HCT116 (cell line): ENCODE measurements at places on chromosomes 2 and 18.

GRCh38 chr2:161414042-161415033 lies 1.8 kb upstream of the TBR1 start:
- DNase-seq = no peak

GRCh38 chr2:55138014-55138881 lies 88.0 kb upstream of the RTN4 start:
- DNase-seq = no peak

DNA sequence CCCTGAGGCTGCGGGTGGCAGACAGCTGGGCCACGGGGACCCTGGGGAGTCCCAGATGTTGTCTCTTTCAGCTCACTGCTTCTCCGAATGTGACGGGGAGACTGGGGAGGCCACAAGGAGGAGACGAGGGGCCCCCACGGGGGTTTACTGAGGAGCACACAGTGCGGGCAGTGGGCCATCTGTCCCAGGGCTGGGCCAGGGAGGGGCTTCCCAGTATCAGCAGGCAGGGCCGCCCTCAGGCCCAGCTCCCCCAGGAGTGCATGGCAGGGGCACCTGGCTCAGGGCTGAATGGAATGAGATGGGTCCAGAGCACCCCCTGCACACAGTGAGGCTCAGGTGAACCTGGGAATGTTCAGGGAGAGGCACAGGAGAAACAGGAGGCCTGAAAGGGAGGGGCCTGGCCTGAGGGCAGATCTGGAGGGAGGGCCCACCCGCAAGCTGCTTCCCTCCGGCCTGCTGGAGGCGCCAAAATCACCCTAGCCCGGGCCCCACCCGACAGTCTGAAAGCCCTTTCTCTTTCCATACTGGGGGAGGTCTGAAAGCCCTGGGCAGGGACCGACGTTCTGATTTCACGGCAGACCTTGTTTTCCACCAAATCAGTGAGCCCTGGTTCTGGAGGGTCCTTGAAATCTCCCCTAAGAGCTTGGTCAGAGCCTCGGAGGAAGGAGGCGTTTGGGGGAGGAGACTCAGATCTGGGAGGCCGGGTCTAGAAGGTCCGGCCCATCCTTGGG lies 35.5 kb upstream of the PTMA start:
- peak; percentile 79 for DNase-seq

DNA sequence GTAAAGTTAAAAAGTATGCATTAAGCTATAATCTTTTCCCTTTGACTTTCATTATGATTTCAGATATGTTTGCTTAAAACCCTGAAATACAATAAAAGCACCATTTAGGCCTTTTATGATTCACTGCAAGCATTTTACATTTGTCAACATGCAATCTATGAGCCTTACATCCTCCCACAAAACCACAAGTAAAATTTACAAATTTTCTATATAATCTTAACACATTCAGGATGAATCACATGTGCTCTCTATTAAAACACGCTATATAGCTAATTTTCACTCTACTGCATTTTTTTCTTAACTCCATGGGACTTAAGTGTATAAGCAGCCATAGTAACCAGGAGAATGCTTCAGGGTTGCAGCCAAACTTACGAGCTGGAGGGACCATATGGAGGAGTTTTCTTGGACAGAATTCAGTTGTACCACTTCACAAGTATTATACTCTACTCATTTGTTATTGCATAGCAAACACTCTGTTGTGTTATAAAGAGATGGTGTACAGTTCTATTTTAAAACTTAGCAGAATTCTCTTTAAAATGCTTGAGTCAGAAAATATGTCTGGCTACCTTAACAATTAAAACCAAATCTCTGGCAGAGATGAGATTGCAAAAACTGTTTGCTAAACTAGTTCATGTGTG lies 293.2 kb downstream of the ALK start:
- DNase-seq = no peak

- no peak for DNase-seq
These were observed 16.1 kb upstream of the PUM2 start for GRCh38 chr2:20366672-20367116.

- DNase-seq = no peak
These were observed 1.0 kb downstream of the PSTPIP2 start for GRCh38 chr18:46070815-46071652.

DNA sequence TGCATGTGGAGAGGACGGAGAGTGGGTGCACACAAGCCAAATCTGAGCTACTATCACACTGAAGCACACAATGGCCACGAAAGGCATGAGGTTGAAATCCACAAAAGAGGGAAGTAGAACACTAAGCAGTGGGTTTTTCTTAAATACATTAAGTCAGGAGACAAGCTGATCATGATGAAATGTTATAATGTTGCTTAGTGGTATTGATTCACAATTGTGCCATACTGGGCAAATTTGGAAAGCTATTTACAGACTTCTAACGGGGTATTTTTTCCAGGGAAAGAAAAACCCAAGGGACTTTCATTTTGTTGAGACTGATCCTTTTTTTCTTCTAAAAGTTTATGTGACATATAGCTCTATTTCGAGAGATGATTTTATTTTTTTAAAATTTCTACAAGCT lies 100.8 kb upstream of the CNGA3 start:
- no peak for DNase-seq

DNA sequence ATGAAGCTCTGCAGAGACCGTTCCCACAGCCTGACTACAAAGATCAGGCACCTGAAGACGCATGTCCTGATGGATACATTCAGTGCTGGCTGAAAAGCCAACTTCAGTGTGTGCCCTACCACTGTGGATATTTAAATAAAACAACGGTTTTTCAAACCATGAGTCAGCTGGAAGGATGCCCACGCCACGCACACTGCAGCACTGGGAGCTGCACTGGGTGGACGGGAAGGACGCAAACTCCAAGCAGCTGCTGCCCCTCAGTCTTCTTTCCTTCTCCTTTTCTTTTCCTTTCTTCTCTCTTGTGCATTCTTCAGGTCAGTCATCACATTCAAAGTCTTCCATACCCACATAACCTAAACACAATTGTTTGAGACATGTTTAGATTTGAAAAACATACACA lies 7.9 kb downstream of the TMEM18 start:
- no peak for DNase-seq

DNA sequence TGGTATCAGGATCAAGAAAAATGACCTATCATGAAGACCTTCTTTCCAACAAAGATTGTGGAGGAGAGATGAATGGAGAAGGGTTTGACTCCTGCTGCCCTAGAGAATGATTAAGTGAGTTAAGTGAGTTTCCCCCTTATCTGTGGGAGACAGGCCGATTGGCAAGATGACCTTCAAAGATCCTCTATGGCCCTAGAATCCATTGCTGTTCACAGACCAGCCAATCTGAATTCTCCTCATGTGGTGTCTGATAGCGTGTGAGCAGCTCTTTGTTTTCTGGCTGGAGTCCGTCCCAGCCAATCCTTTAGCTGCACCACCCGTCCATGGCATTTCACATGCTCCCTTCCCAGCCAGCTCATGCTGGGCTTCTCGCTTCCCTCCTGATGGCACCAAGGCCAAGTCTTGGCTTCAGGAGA lies 79.4 kb downstream of the MARCHF4 start:
- DNase-seq = no peak

DNA sequence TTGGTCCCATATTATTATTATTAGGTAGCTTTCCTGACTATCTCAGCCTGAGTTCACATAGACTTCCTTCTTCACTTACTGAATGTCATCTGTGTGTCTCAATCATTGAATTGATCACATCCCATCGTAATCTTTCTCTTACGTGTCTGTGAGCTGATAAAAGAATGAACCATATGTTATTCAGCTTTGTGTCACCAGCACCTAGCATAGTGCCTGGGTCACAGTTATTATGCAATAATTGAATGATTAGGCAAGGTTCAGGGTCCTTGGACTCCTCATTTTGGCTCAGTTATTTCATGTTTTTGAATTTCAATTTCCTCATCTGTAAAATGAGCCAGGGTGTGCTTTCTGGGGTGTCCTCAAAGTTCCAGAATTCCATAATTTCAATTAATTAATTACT lies 107.2 kb downstream of the ZEB2 start:
- no peak for DNase-seq

DNA sequence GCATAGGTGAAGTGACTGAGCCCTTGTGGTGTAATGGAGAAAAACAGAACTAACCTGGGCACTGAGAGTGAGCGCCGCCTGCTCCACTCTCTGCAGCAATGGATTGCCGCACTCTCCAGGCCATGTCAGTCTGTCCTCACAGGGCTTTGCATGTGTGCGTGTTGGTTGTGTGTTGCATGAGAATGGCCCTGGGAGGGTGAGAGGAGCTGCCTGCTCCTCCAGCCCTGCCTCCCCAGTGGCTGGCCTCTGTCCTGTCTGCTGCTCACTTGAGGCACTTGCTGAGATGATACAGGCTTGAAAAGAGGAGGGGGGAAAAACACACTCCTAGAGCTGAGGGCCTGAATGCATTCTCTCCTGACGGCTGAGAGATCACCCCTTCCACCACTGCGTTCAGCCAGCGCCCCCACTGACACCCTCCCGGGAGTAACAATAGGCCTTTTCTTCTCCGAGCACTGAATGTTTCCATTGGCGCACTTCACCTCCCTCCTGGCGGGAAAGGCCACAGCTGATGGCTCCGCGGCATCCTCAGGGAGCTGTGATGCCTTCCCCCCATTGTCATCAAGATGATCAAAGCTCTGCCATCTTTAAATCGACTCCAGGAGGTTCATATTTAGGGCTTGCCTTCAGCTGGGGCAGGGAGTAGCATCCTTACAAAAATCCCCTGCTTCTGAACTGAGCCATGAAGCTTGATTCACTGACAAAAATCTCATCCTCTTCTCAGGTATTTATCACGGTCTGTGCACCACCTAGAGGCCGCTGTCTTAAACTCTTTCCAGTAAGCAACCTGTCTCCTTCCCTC lies 49.9 kb upstream of the DAPL1 start:
- peak; percentile 35 for DNase-seq

- no peak for DNase-seq
These were observed 59.1 kb upstream of the PELI1 start for GRCh38 chr2:64203131-64203857.

DNA sequence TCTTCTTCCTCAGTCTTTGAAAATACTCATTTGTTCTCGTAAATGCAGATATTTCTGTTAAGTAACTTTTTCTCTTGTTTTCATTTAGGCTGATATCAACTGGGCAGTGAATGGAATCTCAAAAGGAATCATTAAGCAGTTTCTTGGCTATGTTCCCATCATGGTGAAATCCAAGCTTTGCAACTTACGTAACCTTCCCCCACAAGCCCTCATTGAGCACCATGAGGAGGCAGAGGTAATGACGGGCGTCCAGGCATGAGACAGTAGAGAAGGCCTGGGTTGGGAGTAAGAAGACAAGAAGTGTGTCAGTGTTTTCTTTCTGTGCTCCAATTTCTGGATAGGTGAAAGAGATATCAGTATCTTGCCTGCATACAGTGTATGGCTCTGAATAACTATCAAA lies 5.1 kb downstream of the POLR1B start:
- no peak for DNase-seq

DNA sequence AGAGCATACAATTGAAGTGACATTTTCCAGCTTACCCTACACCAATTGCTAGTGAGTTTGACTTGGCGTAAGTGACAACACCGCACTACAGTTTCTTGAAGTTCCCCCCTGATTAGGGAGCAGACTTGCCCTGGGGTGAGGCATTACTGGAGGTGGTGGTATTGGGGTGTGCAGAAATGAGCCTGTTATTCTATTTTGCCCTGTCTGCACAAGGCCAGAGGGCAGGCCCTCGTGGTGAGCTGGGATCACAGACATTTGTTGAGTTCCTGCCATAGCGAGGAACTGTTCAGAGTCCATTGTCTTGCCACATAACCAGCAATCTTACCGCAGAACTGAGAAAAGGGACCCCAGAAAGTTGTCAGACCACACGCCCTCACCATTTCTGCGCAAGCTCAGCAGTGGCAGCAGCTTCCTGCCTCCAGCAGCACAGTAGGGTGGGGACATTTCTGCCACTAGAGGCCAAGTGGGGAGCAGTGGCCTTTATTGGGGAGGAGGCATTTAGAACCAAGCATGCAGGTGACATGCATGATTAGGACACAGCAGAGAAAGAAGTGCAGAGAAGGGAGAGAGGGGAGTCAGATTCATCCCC lies 103.6 kb upstream of the BCL2L11 start:
- no peak for DNase-seq

- DNase-seq = no peak
These were observed 13.1 kb downstream of the KDM3A start for GRCh38 chr2:86454238-86454637.

- no peak for DNase-seq
These were observed 138.3 kb upstream of the TTC39C start for GRCh38 chr18:23875966-23876895.

DNA sequence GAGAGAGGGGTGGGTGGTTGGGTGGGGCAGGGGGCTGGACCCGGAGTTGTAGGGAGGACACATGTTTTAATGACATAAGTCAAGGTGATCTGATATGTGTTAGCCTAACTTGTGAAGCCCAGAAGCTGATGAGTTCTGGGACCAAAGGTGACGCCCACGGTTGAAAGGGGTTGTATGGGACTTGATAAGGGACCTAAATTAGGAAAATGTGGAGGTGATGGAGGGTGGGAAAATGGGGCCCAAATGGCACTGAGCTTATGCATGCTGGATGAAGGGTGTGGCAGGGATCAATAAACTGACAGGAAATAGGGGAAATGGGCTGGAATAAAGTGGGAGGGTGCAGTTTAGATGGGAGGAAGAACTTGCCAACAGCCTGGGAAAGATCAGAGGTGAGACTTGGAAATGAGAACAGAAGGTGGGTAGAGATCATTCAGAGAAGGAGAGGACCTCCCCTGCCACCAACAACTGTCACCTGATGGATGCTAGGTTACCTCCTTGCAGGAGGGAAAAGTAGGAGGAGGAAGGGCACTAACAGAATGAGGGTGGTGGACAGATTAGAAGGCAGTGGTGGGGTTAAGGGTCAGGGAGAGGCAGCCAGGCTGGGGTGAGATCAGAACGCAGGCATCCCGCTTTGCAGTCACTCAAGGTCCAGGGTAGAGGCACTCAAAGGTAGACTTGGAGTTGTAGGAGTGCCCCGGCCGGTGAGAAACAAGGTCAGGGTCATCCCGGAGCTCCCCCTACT lies 15.3 kb downstream of the WNT10A start:
- DNase-seq = no peak

DNA sequence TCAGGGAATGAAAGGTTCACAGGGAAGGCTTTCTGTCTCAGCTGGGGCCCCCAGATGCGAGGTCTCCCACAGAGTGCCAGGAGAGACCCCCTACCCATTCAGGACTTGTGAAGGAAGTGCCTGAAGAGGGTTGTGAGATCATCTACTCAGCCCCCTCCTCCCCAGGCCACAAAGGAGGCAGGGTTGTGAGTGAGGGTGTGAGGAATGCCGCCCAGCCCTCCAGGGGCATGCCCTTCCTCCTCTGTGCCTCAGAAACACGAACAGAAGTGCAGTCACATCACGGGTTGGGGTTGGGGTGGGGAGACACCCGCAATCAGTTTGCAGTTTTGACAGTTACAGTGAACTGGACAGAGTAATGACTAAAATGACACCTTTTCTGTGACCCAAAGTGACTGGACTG lies 5.0 kb downstream of the MAL start:
- no peak for DNase-seq

DNA sequence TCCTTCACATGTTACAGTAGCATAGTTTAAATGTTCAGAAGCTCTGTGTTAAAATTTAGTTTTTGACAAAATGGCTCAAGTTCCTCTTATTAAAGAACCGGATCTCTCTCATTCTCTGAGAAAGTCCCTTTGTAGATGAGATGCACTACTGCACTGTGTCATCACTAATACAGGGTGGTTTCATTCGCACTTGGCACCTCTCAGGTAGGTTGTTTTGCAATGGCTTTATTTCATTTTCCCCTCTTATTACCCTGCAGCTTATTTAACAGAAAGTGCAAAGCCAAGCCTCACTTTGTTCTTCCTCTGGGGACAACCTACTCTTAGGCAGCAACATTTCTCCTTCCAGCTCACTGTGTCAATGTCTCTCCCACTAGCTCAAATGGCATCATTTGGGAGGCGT lies 185.1 kb downstream of the DLGAP1 start:
- no peak for DNase-seq
